ENCODE measurements at places on chromosomes 2 and 18.

GRCh38 chr2:121689356-121689755, 40.1 kb upstream of the CLASP1 start:
- no peak for DNase-seq

DNA sequence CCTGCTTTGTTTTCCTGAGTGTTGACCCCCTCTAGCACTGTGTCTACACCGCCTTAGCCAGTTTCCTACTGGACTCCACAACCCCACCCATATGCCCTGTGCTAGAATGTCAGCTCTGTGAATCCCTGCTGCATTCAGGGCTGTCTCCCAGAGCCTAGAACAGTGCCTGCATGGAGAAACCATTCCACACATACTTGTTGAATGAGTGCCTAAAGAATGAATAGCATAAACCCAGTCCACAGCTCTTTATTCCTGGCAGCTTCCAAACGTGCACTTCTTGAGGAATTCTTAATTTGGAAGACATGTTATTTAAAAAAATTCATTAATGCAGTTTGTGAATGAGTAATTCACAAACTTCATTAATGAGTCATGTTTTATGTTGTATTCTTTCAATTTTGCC, 6.5 kb upstream of the NAPG start:
- no peak for DNase-seq

DNA sequence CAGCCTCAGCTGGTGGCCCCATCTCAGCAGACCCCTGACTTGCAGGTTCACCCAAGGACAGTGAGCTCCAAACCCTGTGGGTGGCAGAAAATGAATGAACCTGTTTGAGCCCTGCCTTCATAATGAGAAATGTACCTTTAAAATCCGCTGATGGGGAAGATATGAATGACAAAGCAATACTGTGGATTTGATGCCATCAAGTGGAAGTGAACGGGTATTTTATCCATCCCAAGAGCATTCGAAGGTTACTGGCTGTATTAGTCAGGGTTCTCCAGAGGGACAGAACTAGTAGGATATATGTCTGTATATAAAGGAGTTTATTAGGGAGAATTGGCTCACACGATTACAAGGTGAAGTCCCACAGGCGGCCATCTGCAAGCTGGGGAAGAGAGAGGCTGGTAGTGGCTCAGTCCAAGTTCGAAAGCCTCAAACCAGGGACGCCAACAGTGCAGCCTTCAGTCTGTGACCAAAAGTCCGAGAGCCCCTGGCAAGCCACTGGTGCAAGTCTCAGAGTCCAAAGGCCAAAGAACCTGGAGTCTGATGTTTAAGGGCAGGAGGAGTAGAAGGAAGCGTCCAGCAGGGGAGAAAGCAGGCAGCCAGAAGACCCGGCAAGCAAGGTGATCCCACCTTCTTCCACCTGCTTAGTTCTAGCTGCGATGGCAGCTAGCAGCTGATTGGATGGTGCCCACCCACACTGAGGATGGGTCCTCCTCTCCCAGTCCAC, 32.1 kb downstream of the TOGARAM2 start:
- no peak for DNase-seq

DNA sequence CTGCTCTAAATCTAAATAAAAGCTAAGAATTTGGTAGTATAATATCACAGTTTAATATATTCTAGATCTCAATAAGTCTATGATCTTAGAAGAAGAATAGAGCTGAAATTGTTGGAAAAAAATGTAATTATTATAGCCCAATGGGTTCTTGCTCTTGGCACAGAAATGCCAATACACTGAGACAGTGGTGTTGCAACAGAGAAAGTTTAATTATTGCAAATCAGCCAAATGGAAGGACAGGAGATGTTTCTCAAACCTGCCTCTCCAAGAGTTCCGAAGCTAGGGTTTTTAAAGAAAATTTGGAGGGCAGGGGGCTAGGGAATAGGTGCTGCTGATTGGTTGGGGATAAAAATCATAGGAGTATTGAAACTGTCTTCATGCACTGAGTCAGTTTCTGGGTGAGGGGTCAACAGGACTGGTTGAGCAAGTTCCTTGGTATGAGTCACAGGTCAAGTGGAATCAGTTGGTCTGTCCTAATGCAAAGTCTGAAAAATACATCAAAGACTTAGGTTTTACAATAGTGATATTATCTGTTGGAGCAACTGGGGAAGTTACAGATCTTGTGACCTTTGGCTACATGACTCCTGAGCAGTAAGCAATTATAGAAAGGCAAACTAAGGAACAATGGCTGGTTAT, 228.6 kb downstream of the CD226 start:
- DNase-seq, result no peak

GRCh38 chr2:96119389-96119751, 3.0 kb upstream of the ADRA2B start:
- no peak for DNase-seq

GRCh38 chr2:69095305-69095704, 82.3 kb downstream of the ANTXR1 start:
- DNase-seq, result no peak

DNA sequence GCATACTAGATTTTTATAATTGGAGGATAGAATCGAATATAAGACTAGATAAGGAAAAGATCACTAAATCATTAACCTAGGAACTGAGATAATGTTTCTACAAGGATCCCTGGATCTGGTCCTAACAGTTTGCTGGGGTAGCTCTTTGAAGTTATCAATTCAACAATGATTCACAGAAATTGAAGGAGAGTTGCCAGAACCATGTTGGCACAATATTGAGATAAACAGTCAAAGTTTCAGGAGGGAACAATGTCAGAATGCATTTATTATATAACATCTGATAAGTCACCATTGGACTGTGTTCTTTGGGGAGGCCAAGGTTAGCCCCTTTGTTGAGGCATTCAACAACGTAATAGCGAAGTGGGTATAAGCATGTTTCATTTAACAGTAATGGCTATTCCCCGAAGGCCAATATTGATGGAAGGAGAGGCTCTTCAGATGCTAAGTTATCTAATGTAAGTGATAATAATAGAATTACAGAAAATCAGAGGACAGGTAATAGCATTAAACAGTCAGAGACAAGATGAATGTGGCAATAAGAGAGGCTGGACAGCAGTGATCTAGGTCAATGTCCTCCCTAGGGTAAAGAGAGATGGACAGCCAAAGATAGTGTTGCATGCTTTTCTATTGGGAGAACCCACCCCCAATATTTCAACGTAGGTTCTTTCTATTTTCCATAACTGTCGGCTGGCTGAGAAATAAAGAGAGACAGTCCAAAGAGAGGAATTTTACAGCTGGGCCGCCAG, 604.8 kb upstream of the GYPC start:
- no peak for DNase-seq

GRCh38 chr2:133605011-133605765, 36.9 kb upstream of the NCKAP5 start:
- DNase-seq, result no peak
